ENCODE measurements at places on chromosomes 3 and 15.

DNA sequence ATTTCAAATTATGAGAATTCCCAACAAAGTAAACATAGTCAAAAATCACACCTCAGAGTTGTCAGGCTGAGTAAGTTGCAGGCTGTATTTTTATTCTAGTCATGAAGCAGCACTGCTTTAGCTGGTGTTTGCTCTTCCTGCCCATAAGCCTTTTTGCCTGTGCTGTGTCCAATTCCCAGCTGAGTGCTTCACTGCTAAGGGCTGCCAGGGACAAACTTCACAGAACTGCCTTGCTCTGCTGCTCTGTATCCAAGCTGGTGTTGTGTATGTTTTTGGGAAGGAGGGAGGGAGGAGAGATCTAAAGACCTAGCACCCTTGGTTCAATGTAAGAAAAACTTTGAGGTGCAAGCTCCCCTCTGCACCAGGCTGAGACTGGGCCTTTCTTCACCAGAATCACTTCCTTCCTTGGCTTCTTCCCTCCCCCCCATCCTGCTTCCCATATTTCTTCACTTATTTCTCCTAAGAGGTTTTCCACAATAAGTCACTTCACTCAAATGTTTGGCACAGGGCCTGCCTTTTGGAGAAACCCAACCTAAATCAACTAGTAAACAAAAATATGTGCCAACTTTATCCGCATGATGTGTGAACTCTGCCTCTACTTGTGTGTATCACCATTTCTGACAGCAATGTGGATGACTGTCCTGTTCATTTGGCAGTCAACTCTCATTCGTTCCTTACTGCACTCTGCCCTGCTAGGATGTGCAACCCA is 156.1 kb downstream of the TBL1XR1 start:
- no peak for DNase-seq

DNA sequence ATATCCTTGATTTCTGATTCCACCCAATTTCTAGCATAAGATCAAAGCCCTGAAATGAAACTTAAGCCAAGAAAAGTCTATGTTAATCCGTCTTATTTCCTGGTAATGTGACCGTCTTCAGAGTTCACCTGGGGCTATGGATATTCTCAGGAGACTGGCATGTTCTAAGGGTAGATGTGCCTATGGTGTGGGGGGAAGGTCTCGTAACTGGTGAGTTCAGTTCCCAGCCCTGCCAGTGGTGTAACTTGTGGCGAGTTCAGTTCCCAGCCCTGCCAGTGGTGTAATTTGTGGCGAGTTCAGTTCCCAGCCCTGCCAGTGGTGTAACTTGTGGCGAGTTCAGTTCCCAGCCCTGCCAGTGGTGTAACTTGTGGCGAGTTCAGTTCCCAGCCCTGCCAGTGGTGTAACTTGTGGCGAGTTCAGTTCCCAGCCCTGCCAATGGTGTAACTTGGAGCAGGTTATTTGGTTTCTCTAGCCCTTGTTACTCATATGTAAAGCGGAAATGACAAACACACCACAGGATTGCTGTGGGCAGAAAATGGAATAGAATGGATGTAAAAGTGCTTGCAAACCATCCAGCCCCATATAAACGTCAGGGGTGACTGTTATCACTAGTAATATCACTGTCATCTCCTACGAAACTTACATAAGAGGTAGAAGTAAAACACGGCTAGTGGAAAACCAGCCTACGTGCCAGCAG is 30.4 kb downstream of the SLC51A start:
- DNase-seq, result peak; percentile 45

DNA sequence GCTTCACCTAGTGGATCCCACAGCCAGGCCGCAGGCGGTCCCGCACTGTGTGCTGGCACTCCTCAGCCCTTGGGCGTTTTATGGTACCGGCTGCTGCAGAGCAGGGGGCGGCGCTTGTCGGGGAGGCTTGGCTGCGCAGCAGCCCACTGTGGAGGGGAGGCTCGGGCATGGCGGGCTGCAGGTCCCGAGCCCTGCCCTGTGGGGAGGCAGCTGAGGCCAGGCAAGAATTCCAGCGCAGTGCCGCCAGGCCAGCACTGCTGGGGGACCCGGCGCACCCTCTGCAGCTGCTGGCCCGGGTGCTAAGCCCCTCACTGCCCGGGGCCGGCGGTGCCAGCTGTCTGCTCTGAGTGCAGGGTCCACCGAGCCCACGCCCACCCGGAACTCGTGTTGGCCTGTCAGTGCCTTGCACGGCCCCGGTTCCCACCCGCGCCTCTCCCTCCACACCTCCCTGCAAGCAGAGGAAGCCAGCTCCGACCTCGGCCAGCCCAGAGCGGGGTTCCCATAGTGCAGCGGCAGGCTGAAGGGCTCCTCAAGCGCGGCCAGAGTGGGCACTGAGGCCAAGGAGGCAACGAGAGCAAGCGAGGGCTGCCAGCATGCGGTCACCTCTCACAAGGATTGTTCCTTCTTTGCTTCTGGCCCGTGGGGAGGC is 435.0 kb upstream of the ATP10A start:
- no peak for DNase-seq

DNA sequence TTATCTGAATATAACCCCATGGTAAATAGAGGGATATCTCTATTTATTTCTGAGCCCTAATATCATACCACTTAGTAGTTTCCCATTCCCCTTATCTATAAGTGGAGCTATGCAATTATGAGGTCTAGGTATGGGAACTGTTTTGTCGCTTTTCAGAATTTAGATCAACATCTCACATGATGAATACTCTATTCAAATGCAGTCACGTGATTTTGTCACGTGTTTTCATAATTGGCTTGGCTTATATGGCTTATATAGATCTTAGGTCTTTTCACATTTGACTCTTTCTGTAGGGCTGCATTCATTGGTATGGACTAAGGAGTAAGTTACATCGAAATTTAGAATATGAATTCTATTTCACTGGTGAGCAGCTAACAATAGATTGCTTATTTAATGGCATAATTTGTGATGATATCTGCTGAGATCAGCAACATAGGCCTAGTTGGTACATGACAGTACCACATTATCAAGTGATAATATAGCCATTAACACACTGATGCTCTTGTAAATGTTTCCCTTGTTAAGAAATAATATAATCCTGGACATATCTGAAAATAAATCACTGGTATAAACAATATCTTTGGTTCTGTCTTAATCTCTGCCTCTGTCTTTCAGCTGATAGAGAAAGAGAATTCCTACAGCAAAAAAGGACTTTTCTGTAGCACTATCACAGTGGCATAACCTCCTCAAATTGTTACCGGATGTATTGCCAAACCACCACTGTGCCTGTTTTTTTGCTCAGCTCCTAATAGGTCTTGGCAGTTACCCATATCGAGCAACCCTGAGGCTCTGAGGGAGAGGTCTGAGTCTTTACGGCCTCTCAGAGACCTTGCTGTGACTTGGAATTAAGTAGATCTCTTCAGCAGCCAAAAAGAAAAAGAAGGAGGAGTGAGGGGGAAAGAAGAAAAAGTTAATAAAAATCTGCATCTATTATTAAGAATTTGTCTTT is 357.1 kb downstream of the ZPLD1 start:
- DNase-seq, result no peak

DNA sequence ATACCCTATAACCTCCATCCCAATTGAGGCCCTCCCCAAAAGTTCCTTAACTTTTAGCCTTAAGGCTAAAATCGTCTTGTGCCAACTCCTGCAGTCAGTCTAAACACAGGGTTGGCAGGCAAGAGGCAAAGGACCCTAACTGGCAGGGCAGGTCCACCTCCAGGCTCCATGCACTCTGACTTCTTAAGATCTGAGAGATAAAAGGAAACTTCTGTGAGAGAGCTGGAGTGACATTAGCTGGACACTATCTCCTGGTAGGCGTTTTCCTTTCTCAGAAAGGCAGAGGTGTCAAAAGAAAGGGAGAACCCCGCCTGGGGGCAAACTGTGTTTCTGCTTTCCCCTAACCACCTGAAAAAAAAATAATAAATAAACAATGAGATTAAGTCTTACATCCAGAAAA is 3.6 kb downstream of the CHSY1 start:
- no peak for DNase-seq

GRCh38 chr3:145017959-145018358 is 1046.3 kb downstream of the DIPK2A start:
- no peak for DNase-seq

- DNase-seq, result peak; percentile 59
Measured at GRCh38 chr3:195849322-195850074, 37.8 kb upstream of the MUC4 start.

DNA sequence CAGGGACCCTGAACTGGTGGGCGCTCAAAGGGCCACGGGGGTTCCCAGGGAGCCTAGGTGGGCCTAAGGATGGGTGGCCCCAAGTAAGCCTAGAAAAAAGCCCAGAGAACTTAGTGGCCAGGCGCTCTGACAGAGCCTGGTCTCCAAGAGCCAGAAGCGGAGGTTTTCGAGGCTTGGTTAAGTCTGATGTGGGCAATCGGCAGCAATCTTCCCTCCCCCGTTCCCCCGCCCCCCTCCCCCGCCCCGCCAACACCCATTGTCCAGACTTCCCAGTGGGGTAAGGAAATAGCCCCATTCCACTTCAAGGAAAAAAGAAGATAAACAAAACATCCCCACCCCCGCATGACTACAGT is 6.7 kb downstream of the EOMES start:
- DNase-seq, result no peak

- no peak for DNase-seq
Measured at GRCh38 chr3:82044930-82045705, 283.7 kb upstream of the GBE1 start.

- DNase-seq, result no peak
Measured at GRCh38 chr3:43159876-43160255, 54.0 kb upstream of the POMGNT2 start.

DNA sequence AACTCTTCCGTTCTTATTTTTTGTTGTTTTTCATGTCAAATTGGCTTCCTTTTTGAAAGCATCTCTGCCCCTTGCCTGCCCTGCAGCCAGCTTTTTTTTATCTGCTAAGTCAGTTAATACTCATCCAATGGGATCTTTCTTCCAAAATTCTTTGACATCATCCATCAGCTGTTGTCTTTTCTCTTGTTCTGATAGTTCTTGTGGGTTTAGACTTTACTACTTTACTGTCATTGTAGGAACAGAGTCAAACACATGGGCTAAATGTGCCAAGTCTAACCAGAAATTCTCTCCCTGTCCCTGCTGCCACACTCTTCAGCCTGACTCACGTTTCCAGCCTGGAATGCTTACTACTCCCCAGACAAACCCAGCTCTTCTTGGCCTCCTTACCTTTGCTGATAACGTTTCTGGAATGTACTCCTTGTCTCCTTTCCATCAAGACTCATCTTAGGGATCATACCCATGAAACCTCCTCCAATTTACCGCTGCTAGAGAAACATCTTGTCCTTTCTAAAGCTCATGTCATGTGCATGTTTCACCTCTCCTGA is 10.7 kb upstream of the VPS8 start:
- DNase-seq, result no peak

GRCh38 chr3:127388427-127388826 is 100.6 kb upstream of the PRR20G start:
- no peak for DNase-seq

- no peak for DNase-seq
Measured at GRCh38 chr3:10397879-10398278, 77.0 kb upstream of the SEC13 start.

GRCh38 chr3:8369638-8370037 is 132.0 kb upstream of the LMCD1 start:
- no peak for DNase-seq

DNA sequence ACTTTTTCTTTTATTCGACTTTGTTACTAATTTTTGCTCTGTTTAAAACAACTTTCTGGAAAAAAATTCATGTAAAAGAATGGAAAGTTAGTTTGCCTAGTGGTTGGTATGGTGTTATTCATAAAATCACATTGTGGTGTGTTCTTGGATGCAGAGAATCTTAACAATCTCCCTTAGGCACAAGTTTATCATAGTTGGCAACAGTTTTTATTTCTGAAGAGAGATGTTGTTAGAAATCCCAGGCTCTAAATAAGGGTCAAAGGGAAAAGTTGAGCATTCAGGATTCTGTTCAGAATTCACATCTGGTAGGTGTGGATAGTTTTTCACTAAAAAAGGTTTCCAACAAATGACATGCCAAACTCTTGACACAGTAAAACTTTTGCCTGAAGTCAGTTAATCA is 6.4 kb downstream of the DUT start:
- no peak for DNase-seq

DNA sequence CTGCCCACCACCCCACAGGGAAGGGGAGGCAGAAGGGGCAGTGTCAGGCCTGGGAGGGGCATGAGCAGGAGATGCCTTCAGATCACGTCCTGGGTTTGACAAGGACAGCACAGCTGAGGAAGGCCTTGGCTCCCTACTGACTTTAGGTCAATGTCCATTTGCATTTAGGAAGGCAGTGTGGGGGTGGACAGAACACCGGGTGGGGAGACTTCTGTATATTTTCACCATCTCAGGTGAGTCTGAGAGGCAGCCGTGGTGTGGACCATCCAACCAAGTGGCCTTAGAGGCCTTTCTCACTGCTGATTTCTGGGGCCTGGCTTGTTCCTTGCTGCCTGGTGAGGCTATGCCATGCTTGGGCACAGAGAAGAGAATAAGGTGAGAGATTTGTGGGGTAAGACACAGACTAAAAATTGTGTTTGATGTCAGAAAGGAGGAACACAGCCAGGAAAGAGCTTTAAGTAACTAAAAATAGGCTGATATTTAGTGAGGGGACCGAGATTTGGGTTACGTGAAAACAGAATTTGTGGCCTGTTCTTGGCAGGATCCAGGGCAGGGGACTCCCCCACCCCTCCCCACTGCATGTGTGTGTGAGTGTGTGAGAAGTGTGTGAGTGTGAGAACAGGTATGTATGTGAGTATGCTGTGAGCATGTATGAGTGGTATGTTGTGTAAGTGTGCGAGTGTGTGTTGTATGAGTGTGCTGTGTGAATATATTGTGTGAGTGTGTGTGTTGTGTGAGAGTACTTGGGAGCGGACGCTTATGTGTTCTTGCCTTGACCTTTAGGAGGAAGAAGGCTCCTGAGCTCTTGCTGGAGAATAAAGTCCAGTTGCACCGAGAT is 11.8 kb upstream of the PLA2G4E start:
- no peak for DNase-seq

GRCh38 chr3:30140356-30141075 is 465.9 kb upstream of the TGFBR2 start:
- DNase-seq, result no peak

DNA sequence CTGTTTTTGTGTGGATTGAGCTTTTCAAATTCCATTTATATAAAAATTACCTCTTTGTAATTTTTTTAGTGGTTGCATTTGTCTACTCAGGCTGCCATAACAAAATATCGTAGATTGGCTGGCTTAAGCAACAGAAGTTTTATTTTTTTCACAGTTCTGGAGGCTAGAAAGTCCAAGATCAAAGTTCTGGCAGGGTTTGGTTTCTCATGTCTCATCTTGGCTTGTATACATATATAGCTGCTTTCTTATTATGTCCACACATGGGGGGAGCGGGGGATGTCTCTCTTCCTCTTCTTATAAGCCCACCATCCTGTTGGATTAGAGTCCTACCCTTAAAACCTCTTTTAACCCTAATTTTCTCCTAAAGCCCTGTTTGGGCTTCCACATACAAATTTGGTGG is 28.5 kb downstream of the MGA start:
- DNase-seq, result no peak

DNA sequence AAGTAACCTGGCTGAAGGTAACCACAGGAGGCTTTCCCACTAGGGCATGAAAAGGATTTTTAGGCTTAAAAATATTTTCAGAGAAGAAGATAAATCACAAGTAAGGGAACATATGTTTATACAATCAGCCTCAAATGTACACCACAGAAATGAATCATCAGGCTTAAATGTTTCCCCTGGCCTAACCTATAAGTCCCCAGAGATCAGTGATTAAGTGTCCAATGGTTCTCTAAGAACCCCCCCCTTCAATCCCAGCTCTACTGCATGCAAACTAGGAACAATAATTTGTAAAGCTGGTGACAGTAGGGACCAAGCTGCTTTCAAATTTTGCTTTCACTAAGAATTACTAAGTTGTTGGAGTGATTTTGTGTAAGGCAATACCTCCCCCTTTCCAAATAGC is 431.6 kb upstream of the LMCD1 start:
- DNase-seq, result no peak

Data from central memory CD4-positive, alpha-beta T cell (primary cell).